ENCODE measurements at places on chromosomes 16 and 17. TPM values are rescaled to one million over a fixed set of nuclear protein-coding genes. Genes with fewer than 3 reads are reported as not detected.

LRRC75A gene
- 0.13 TPM for total RNA-seq

ODAD4 gene
- 0.30 TPM for total RNA-seq

ST6GALNAC1 gene
- total RNA-seq = 0.75 TPM

DNA sequence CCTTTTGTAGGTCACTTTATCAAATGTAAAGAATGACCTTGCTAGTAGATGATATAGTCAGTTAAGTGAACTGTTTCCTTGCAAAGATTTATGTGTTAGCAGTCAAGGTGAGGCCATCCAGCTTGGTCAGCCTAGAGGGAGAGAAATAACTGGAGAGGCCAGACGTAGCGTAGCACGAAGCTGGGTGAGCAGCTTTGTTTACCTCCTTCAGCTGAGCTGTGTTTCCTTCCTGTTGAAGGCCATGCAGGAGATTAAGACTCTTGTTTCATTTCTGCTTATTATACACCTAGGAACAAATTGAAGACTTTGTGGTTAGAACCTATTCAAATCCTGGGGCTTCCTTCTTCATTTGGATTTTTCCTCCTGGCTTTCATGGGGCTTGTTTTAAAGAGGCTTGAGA lies 267.1 kb downstream of the PHKB start:
- no peak for DNase-seq

- DNase-seq = no peak
Observed at GRCh38 chr17:2816688-2817087, 20.4 kb downstream of the RAP1GAP2 start.

DNA sequence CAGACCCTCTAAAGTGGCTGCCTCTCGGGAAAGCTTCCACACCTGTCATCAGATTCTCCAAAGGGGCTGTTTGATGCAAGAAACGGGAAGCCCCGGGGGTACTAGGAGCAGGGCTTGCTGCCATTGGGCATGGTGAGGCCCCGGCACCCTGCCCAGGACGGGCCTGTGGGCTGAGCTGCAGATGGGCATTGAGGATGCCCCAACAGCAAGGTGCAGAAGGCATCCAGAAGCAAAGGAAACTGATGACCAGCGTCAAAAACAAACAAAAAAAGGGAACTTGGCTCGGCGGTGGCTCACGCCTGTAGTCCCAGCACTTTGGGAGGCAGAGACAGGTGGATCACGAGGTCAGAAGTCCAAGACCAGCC lies 1.5 kb upstream of the LIMD2 start:
- no peak for DNase-seq

DNA sequence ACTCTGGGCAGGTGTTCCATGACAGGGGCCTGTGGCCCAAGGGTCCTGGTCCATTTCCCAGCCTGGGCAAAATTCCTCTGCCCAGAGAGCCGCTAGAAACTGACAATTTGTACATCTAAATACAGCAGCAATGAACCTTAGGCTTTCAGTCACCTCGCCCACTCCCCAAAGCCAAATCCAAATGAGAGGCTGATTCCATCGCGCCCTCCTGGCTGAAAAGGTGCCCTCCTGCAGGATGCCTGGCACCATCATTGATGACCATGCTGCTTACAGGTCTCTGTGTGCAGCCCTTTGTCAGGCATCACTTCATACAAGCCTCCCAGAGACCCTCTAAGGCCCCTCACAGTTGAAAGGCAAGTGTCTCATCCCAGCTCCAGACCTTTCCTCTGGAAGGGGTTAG lies 114.7 kb downstream of the C16orf78 start:
- no peak for DNase-seq

DNA sequence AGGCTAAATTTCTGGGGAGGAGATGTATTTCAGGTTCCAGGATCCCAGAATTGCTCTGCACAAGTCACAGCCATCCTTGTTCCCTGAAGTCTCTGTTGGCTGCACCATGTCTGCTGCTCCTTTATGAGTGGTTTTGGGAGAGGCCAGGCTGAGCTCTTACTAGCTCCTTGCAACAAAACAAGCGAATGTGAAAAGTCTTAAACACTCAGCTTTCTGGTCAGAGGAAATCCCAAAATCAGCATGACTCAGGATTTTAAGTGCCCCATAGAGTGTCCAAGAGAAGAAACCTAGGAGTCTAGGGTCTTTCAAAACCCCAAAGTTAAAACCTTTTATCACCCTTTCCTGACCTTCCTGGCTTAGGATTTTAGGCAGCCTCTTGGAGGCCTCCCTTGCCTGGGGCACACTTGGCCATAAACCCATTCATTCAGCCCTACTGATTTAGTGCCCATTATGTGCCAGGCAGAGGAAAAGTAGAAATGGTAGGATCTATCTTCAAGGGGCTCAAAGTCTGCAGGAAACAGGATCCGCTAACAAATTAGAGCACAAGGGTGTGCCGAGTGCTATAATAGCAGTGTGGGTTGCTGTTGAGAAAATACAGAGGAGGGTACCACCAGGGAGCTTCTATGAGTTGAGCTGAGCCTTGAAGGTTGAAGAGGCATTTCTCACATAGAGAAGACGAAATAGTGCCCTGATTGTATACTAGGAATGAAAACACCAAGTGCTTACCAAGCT lies 36.9 kb downstream of the SOST start:
- no peak for DNase-seq

GRCh38 chr16:86882586-86883280 lies 304.4 kb downstream of the FOXL1 start:
- DNase-seq = no peak
